ENCODE measurements at places on chromosomes 16 and 17. TPM values are rescaled to one million over a fixed set of nuclear protein-coding genes. Genes with fewer than 3 reads are reported as not detected.

DNA sequence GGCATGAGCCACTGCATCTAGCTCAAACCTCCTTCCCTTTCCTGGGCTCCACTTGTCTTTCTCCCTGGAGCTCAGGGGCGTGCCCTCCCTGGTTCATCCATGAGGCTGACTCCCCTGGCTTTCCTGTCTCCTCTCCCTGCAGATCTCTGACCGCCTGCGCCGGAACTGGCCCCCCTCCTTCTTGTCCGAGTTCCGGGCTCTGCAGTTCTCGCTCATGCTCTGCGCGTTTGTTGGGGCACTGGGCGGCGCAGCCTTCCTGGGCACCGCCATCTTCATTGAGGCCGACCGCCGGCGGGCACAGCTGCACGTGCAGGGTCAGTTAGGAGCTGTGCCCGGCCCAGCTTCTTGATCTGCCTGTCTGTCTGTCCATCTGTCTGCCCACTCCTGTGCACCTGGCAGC lies 1.2 kb upstream of the LAT start:
- no peak for DNase-seq

YBX2 gene
- total RNA-seq: 2.2 TPM

VAC14 gene
- total RNA-seq: 36.3 TPM

GRCh38 chr16:54862529-54862928 lies 68.1 kb upstream of the IRX5 start:
- no peak for DNase-seq

KRTAP4-5 gene
- not detected for total RNA-seq

DNA sequence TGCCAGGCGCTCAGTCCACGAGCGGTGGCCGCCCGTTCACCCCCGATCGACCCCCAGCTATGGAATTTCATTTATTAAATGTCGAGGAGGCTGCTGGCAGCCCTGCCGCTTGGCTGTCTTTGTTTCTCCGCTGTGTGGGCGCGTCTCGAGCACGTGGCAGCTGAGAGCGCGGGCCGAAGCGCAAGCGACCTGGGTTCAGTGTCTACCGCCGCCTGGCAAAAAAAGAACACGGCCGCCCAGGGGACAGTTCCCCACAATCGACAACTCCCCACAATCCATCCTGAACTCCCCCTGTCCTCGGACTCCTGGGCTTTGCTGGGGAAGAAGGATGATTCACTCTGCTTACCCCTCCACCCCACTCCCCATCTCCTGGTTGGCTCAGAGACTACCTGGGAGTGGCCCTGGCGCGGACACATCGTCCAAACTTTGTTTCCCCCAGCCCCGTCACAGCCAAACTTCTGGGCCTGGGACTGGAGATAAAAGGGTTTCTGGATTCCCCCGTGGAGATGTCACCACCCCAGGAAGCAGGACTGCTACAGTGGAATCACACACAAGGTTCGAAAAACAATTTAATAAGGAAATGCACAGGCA lies 1.7 kb upstream of the ANKRD13B start:
- DNase-seq: peak; percentile 72

DNA sequence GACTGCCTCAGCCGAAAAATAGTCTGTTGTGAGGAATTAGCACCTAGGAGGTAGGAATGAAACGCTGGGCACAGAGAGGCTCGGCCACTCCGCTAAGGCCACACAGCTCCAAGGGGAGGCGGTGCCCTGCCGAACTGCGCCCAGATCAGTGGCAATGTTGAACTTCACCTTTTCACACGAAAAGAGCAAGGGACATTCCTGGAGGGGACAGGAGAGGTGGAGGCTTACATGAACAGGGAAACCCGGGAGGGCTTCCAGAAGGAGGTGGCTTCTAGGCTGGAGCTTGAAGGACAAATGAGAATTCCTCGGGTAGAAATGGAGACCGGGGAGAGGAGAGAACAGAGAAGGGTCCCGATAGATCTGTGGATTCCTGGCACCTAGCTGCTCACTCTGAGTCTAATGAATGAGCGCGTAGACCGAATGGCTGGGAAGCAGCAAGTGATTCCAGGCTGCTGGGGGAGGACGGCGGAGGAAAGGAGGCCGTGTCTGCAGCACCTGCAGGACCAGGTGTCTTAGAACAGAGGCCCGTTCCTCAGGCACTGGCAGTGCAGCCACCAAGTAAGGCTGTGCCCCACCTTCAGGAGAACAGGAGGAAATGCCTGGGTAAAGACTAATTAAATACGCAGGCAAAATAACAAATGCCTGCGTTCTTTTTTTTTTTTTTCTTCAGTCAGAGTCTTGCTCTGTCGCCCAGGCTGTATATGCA lies 722 bp upstream of the SLC38A10 start:
- no peak for DNase-seq

DNA sequence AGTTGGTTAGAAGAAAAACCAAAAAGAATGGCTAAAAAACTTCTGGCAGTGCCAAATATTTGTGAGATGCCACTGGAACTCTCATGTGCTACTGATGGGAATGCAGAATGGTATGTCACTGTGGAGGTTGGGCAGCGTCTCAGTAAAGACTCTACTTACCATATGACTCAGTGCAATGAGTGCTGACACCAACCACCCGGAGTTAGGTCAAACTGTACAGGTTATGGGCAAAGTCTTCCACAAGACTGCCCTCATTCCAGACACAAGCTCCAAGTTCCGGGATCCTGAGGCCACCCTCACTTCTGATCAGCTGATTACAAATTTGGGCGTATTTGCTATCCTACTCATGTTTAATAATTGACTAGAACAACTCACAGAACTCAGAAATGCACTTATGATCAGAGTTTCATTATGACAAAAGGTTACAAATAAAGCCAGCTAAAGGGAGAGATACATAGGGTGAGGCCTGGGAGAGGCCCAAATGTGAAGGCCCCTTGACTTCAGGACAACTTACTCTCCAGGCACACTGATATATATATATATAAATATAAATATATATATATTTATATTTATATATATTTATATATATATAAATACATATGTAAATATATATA lies 114.9 kb downstream of the TRIM37 start:
- DNase-seq: no peak

DNA sequence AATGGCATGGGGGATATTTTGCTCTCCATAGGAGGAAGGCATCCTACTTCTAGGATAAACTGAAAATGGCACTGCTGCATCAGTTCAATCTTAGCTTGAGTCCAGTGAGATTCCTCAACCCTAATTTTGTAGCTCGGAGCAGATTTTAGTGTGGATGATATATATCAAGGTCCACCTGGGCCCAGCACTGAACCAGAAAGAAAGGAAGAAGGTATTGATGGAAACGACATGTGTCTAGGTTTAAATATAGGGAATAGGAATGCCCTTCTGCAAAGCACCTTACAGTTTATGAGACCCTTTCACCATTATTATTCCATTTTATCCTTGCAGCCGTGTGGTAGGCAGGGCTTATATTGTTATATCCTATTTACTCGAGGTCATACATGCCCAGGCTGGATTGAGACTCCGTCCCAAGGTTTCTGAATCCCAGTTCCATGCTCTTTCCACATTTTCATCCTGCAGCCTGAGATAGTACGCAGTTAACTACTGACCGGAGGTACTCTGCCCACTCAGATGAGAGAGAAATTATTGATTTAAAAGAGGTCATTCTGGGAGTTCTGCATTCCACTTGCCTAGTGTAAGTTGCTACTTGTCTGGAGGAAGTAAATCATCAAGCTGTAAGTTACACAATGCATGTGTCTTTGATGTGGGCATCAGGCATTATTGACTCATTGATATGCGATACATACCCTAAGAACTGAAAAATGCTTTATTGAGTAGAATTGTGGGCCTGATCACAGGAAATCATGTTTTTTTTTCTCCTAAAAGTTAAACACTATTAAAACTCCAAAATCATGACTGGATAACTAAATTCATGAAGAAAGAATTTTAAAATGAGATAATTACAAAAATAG lies 10.1 kb downstream of the KRT39 start:
- no peak for DNase-seq

- DNase-seq: peak; percentile 87
Measured at GRCh38 chr17:8409966-8410882, 12.6 kb upstream of the RNF222 start.

ST6GALNAC2 gene
- total RNA-seq: 1.5 TPM

KCTD19 gene
- total RNA-seq: 1.1 TPM

DNA sequence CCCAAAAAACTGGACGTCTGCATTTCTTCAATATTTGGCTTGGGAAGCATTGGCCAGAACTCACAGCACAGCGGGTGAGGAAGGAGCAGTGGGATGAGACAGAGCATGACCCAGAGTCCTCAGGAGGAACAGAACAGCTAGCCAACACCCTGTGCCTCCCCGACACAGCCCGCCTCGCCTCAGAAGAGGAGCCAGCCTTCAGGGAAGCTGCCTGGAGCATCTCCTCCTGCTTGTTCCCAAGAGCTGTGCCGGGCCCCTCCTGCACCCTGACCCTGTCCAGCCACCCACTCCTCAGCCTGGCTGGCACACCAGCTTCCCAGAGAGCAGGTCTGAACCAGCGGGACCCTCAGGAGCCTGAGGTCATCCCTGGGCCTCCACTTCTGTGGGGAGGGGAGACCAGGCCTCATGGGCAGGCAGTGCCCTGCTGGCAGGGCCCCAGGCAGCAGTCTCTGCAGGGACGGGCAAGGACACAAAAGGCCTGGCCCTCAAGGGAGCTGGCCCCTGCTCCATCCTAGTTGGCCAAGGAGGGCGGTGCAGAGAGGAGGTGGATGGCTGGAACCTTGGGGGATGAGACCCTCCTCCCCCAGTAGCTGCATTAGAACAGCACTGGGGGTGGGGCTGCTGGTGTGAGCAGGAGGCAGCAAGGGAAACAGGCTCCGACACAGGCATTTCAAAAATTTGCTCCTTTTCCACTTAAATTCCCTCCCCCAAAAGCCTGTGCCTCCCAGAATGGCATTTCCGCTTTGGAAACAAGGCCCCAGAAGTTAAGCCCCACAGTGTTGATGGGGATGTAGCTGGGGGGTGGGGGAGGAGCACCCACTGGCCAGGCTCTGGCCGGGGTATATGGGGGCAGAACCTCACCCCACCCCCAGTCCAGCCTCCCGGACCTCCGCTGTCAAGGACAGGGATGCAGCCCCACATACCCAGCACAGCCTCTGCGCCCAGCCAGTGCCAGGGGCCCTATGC lies 1.8 kb upstream of the BCAR1 start:
- DNase-seq: no peak

RFFL gene
- 16.7 TPM for total RNA-seq

- no peak for DNase-seq
Measured at GRCh38 chr17:8673612-8674011, 43.1 kb upstream of the MYH10 start.

MMP28 gene
- 0.34 TPM for total RNA-seq

GRCh38 chr17:19347323-19348080 lies 15.0 kb downstream of the B9D1 start:
- DNase-seq: no peak

- peak; percentile 74 for DNase-seq
Measured at GRCh38 chr17:72592242-72592966, 471.6 kb downstream of the SOX9 start.

MT1M gene
- total RNA-seq: not detected

SLC2A4 gene
- 1.8 TPM for total RNA-seq

HEATR9 gene
- total RNA-seq: not detected

GRCh38 chr17:82055023-82055964 lies 3.6 kb downstream of the GPS1 start:
- no peak for DNase-seq

GRCh38 chr17:44314031-44314430 lies 5.6 kb downstream of the RUNDC3A start:
- DNase-seq: no peak

- DNase-seq: no peak
Measured at GRCh38 chr16:17238285-17239028, 232.3 kb downstream of the XYLT1 start.

HOXB4 gene
- total RNA-seq: 34.4 TPM

DNA sequence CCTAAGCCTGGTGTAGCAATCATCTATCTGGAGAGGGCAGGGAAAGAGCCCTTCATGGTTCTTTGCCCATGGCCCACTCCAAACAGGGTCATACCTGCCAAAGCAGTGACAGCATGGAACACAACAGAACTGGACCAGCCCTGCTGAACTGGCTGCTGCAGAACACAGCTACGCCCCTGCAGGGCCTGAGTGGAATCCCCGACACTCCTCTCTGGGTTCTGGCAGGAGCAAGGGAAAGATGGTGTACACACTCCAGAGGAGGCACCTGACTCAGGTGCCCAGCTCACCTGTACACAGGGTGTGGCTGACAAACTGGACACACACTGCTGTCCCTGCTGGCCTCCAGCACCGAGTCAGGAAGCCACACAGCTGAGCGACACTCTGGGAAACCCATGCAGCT lies 19.8 kb downstream of the MIEF2 start:
- no peak for DNase-seq

TP53TG3D gene
- not detected for total RNA-seq

CTDNEP1 gene
- 122 TPM for total RNA-seq

TBC1D28 gene
- 0.18 TPM for total RNA-seq

WFDC1 gene
- 3.0 TPM for total RNA-seq

NTN1 gene
- 2.5 TPM for total RNA-seq

KLHL10 gene
- total RNA-seq: not detected

KREMEN2 gene
- 30.5 TPM for total RNA-seq

DNA sequence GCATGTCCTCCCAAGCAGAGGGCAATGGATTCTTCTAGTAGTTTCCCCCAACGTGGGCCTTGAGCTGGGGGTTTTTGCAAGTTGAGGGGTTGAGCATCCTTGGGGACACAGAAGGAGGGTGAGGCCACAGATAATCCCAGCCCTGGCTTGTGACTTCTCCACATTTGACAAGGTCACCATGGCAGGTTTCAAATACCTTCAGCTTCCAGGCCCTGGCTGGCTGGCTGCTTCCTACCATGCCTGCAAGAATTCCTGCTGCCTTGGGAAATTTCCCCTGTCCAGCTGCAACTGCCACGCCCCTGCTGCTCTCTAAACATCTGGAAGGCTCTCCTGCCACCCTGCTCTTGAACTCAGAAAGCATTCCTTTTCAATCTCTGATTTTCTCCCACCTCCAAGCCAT lies 41.3 kb downstream of the HS3ST2 start:
- DNase-seq: no peak

DNA sequence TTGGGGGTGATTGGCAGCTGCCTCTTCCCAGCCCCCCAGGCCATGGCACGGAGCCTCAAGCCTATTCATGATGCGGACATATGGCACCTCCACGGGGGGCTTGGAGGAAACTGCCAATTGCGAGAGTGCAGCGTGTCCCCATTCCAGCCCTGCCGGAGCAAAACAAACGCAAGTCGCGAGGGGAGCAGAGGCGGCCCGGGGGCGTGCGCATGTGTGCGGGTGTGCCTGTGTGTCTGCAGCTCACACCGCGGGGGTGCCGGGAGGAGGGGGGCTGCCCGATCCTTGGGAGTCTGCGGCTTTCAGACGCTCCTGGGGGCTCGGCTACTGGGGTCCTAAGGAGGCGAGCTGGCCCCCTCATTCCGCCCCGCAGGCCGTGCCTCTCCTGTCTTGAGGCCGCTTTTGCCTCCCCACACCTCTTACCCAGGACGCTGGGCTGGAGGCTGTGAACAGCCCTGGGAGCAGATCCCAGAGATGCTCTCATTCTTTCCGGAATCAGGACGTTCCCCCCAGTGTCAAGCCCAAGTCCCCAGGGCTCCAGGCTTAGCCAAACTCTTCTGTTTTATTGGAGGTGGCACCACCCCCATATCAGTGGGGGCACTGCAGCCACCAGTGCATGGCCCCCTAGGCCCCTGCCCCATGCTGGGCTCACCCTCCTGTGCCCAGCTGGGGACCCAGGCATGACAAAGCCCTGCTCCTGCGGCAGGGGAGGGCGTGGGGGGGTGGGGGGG lies 29.1 kb downstream of the ENDOV start:
- no peak for DNase-seq

TBC1D3 gene
- total RNA-seq: not detected

ATP1B2 gene
- total RNA-seq: 10.2 TPM

Data from mesothelial cell of epicardium (in vitro differentiated cells).